ENCODE measurements at places on chromosomes 5 and 9.

DNA sequence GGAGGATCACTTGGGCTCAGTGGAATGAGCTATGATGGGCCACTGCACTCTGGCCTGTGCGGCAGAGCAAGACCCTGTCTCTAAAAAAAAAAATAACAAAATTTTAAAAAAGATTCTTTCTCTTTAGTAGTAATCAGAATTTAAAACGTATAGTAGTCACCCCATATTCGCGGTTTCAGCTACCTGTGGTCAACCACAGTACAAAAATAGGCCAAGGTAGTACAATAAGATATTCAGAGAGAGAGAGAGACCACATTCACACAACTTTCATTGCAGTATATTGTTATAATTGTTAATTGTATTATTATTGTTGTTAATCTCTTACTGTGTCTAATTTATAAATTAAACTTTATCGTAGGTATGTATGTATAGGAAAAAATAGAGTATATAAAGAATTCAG is 18.7 kb downstream of the INIP start:
- H3K27ac ChIP-seq = no peak overlapping the region
- no peaks in the 10 kb centered on the region for H3K4me1 ChIP-seq
- H3K36me3 ChIP-seq = peaks cover 4% of the 10 kb centered on the region
- H3K4me3 ChIP-seq = no peak overlapping the region

DNA sequence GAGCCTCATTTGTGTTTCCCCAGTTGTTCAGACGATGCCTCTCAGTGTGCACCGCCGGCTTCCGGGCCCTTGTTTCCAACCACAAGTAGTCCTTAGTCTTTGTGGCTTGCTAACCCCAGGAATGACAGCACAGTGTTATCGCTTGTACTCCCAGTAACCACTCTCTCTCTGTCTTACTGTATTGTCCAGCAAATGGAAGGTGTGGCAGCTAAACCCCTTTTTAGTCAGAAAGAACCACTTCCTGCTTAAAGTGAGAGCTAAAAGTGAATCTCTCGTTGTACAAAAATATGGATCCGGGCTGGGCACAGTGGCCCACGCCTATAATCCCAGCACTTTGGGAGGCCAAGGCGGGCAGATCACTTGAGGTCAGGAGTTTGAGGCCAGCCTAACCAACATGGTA is 61.3 kb downstream of the ENC1 start:
- H3K27ac ChIP-seq = no peak overlapping the region
- no peaks in the 10 kb centered on the region for H3K36me3 ChIP-seq
- no peaks in the 10 kb centered on the region for H3K27me3 ChIP-seq

GRCh38 chr5:145937432-145938250 is 1.3 kb downstream of the SH3RF2 start:
- H3K4me3 ChIP-seq = peak overlapping the region; percentile 57
- H3K4me1 ChIP-seq = peaks cover 17% of the 10 kb centered on the region
- H3K27me3 ChIP-seq = no peaks in the 10 kb centered on the region
- H3K36me3 ChIP-seq = no peaks in the 10 kb centered on the region
- no peak overlapping the region for H3K27ac ChIP-seq

GRCh38 chr9:137506274-137506673 is 43.9 kb downstream of the PNPLA7 start:
- H3K36me3 ChIP-seq = no peaks in the 10 kb centered on the region
- H3K27me3 ChIP-seq = no peaks in the 10 kb centered on the region
- no peak for DNase-seq
- no peaks in the 10 kb centered on the region for H3K4me1 ChIP-seq
- no peak overlapping the region for H3K4me3 ChIP-seq
- no peak overlapping the region for H3K27ac ChIP-seq

DNA sequence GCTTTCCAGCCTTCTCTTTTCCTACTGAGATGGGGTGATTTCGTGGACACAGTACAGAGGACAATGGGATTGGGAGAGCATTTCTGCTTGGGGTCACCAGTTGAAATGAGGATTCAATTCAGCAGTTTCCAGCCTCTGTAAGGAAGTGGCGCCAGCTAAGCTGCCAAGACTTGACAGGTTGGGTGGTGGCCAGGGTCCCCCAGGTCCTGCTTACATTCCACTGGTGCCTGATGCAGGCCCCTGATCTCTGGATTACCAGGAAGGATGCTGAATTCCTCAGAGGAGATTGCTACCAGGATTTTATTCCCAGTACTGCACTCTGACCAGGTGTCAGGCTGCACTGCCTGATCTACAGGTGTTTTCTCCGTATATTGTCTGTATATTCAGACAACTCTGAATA is 119.7 kb downstream of the PSD2 start:
- H3K27me3 ChIP-seq = no peaks in the 10 kb centered on the region
- no peaks in the 10 kb centered on the region for H3K36me3 ChIP-seq
- peaks cover 6% of the 10 kb centered on the region for H3K4me1 ChIP-seq
- DNase-seq = peak; percentile 38
- H3K27ac ChIP-seq = no peak overlapping the region

DNA sequence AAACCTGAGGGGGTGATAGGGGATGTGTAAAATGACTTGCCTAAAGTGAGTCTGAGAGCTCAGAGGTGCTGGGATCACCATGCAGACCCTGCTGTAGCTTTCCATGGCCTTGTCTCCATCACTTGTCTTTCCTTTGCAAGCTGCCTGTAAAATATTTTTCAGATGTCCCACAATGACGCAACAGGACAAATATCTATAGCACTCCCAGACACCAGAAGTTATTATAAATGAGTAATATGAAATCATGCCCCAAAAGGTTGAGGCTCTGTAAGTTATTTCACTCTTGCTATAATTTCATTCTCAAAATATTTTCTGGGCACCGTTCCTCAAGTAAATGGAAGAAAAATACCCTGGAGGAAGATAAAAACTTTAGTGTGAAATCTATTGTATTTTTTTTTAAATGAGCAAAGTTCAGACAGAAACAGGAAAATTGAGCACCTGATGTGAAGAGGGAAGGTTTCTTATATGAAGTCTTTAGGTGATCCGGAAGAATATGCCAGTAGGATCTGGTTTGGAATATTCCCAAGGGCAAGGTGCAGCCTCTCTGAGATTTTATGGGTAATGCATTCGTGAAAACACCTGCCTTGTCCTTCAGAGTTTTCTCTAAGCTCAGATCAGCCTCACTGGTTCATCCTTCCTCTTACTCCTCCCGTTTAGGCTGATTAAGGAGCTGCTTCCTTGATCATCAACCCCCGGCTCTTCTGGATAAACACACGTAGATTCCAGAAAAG is 138.3 kb upstream of the DMAC1 start:
- no peak overlapping the region for H3K4me3 ChIP-seq
- H3K27me3 ChIP-seq = no peaks in the 10 kb centered on the region
- H3K4me1 ChIP-seq = peaks cover 5% of the 10 kb centered on the region
- no peak for DNase-seq
- no peak overlapping the region for H3K27ac ChIP-seq
- no peaks in the 10 kb centered on the region for H3K36me3 ChIP-seq

- no peak overlapping the region for H3K27ac ChIP-seq
- H3K4me1 ChIP-seq = no peaks in the 10 kb centered on the region
- no peak for DNase-seq
- H3K27me3 ChIP-seq = no peaks in the 10 kb centered on the region
These were observed 96.6 kb downstream of the UBAP2 start for GRCh38 chr9:33952066-33952465.

GRCh38 chr5:109408991-109409843 is 557 bp downstream of the PJA2 start:
- peak overlapping the region; percentile 76 for H3K27ac ChIP-seq
- no peaks in the 10 kb centered on the region for H3K36me3 ChIP-seq
- H3K27me3 ChIP-seq = no peaks in the 10 kb centered on the region
- DNase-seq = peak; percentile 70
- peak overlapping the region; percentile 56 for H3K4me3 ChIP-seq
- peaks cover 9% of the 10 kb centered on the region for H3K4me1 ChIP-seq

DNA sequence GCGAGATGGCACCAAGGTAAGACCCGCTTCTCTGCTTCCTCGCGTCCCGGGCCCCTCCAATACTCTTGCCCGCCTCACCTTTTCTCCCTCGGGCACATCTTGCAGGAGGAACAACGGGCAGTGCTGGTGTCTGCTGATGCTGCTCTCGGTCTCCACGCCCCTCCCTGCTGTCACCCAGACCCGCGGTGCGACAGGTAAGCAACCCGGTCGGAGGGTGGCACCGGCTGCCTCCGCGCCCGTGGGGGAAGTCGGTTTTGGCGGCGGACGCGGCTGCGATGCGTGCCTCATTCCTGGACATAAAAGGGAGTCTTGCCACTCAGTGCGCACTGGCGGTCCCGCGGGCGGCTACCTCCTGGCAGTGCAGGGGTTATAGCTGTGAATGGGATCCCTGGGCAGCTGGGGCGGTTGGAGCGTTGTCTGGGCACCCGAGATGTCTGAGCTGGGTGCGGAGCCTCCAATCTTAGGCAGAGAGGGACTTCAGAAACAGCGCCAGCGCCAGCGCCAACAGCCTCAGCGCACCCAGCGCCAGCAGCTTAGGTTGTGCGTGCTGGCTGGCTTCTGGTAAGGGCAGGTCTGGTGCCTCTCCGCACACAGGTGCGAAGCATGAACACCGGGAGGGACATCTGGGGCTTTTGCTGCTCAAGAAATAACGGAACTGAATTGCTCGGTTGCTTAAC is 488 bp downstream of the COL15A1 start:
- DNase-seq = no peak
- peaks cover 4% of the 10 kb centered on the region for H3K4me1 ChIP-seq
- peak overlapping the region; percentile 40 for H3K4me3 ChIP-seq

GRCh38 chr5:90408571-90409317 is 812 bp downstream of the CETN3 start:
- peak overlapping the region; percentile 94 for H3K4me3 ChIP-seq
- H3K4me1 ChIP-seq = peaks cover 4% of the 10 kb centered on the region
- no peaks in the 10 kb centered on the region for H3K27me3 ChIP-seq
- no peak for DNase-seq
